ENCODE measurements at places on chromosomes 5 and 9.

DNA sequence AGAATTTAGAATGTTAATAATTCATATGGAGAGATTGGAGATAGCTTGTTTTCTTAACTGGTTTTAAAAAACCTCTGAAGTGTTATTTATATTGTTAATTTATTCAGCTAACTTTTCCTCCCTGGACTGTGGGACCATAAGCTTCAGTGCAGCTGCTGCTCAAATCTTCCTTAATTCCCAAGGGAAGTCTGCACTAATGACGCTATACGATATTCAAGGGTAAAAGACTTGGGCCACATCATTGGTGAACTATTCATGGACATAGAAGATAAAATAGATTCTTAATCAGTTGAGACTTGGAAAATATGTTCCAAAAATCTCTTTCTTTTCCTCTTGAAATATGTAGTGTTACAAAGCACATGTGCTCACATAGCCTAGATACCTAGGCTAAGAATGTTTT is 31.1 kb upstream of the GAS1 start:
- no peak for DNase-seq

- no peak for DNase-seq
Measured at GRCh38 chr5:22102823-22103359, 750.3 kb downstream of the CDH12 start.

DNA sequence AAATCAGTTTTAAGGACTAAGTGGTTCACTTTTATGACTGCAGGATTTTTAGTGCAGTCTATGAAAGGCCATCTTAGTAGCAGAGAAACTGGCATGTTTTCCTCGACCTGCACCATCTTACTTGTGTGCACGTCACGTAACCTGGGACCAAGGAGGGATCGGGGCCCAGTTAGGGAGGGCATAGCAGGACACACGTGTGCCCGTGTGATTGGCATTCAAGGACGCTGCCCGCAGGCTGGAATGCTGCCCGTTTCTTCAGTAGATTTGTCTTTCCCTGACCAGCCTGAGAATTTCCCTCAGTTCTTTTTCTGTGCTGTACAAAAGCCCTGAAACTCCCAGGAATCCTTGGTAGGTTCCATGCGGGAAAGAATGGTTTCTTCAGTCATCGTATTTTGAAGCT is 196.3 kb downstream of the TRIO start:
- no peak for DNase-seq

- DNase-seq = no peak
Measured at GRCh38 chr5:56668996-56669395, 146.4 kb upstream of the MAP3K1 start.

DNA sequence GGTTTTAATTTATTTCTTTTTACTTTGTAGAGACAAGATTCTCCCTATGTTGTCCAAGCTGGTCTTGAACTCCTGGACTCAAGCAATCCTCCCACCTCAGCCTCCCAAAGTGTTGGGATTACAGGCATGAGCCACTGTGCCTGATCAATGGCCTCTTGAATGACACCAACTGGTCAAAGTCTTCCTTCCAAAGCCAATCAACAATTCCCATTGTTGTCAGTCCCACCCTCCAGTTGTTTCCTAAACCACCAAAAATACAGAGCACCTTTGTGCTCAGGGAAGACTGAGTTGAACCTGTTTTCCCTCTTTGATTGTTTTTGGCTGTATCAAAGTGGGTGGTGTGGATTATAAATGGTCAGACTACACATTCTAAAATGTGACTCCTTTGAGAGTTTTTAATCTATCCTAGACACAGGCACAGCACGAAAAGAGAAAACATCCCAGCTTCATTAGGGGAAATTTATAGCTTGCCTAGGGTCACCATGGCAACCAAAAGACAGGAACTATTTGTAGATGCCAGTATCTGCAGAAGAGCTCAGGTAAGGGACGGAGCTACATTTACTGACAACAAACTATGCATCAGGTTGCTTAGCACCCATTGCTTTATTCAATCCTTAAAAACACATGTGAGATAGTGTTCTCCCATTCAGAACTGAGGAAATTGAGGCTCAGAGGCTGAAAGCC is 27.6 kb upstream of the ATP6V1G1 start:
- no peak for DNase-seq

All from inflammatory macrophage treated with lipopolysaccharide for 1 hour (primary cell).